ENCODE measurements at places on chromosomes 4 and X.

- no peak for DNase-seq
These were observed 63.5 kb upstream of the COL25A1 start for GRCh38 chr4:109365939-109366338.

DNA sequence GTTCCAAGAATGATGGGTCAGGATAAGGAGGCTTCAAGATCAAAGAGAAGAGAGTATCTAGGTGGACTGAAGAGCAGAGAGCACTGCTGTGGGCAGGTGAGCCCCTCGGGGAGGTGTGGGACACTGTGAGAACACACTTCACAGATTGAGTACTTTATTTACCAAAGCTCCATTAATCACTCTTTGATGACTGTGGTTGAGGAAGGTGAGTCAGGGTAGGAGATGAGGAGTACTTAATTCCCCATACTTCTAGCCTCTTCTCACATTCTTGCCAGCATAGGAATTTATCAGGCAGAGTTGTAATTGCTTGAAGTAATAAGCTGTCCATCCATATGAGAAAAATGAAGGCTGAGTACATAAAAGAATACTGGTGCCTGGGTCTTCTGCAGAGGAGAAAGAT, 375.3 kb downstream of the PCDH10 start:
- no peak for DNase-seq

DNA sequence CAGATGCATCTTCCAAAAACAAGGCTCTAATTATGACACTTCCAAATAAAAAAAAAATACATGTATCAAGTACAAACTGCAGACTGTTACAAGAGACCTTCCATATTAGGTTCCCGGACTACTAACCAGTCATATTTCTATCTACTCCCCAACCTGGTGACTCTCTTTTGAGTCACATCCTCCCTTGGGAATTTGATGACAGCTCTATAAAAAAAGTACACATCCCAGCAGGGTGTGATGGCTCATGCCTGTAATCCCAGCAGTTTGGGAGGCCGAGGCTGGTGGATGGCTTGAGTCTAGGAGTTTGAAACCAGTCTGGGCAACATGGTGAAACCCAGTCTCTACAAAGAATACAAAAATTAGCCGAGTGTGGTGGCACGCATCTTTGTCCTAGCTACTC, 14.9 kb downstream of the RPGR start:
- no peak for DNase-seq

- DNase-seq = no peak
These were observed 174.3 kb upstream of the ANXA10 start for GRCh38 chr4:167918077-167918476.

- DNase-seq = no peak
These were observed 67.9 kb upstream of the TBL1X start for GRCh38 chrX:9396930-9397329.

GRCh38 chr4:169650227-169650936, 30.0 kb downstream of the CLCN3 start:
- DNase-seq = no peak

- no peak for DNase-seq
These were observed 2.7 kb downstream of the EPHA5 start for GRCh38 chr4:65667506-65668041.

GRCh38 chr4:114177628-114178027, 198.2 kb upstream of the ARSJ start:
- no peak for DNase-seq

DNA sequence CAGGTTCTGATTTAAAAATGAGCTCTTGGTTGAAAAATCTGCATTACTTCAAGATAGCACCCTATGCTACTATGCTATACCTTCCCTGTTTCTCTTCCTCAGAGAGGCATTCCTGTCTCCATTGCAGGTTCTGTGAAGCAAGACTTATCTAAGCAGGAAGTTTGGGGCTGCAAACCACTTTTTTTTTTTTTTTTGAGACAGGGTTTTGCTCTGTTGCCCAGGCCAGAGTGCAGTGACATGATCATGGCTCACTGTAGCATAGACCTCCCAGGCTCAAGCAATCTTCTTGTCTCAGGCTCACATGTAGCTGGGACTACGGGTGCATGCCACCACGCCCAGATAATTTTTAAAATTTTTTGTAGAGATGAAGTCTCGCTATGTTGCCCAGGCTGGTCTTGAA, 4.0 kb upstream of the CCNG2 start:
- no peak for DNase-seq

GRCh38 chr4:4843635-4844291, 15.7 kb upstream of the MSX1 start:
- DNase-seq = no peak
